ENCODE measurements at places on chromosomes 16 and 17. TPM values are rescaled to one million over a fixed set of nuclear protein-coding genes. Genes with fewer than 3 reads are reported as not detected.

Gene TBX2
- total RNA-seq = 18.7 TPM

Gene NOL11
- 88.7 TPM for total RNA-seq

Gene SP2
- 23.2 TPM for total RNA-seq

Gene COX10
- 19.3 TPM for total RNA-seq

Gene TMC5
- total RNA-seq = not detected

Gene C17orf113
- total RNA-seq = 2.0 TPM

Gene CSF3
- not detected for total RNA-seq

DNA sequence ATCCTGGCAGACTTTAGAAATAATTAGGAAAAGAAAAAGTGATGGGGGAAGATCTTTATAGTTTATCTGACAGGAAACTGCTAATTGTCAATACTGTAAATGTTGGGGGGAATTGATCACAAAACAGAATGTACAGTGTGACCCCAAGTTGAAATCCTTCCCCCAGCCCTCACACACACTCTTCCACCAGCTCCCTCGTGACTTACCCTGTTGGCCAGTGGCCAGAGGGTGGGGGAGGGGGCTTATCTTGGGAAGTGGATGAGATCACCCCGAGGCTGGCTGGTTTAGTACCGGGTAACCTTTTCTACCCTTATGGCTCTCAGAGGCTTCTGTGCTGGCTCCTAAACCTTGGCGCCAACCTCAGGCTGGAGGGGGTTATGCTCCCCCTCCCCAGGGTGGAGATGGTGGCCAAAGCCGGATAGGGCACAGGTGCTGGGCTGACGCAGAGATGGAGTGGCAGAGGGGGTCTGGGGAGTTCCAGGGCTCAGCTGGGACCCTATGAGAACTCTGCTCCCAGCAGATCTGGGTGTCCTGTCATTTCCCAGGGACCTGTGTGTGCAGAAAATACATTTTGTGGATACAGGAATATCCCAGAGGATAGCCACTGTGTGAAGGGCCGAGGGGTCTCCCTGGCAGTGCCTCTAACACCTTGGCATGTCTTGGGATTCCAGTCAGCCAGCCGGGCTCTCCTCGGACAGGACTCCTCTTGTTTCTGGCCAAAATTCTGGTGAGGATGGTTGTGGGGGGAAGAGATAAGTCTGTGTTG is 18.6 kb downstream of the CDH16 start:
- no peak for DNase-seq

DNA sequence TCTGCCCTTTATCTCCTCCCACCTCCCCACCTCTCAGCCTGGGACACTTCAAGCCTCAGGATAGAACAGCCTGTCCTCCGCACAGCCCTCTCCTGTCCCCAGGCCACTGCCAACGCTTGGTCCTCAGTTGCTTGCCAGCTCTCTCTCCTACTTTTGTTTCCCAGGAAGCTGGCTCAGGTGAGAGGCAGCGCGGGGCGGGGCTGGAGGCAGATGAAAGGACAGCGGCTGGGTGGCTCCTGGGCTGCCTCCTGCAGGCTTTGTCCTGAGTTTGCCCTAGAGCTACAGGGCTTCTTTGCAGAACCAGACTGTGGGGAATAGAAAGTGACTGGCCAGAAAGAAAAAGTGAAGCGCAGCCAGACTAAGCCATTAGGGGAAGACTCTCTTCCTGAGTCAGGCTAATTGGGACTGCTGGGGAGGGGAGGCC is 48.2 kb upstream of the CDC42EP4 start:
- no peak for DNase-seq

- DNase-seq = no peak
Measured at GRCh38 chr16:68784721-68785120, 47.6 kb downstream of the CDH1 start.

- DNase-seq = no peak
Measured at GRCh38 chr16:87496447-87496801, 3.6 kb upstream of the ZCCHC14 start.

DNA sequence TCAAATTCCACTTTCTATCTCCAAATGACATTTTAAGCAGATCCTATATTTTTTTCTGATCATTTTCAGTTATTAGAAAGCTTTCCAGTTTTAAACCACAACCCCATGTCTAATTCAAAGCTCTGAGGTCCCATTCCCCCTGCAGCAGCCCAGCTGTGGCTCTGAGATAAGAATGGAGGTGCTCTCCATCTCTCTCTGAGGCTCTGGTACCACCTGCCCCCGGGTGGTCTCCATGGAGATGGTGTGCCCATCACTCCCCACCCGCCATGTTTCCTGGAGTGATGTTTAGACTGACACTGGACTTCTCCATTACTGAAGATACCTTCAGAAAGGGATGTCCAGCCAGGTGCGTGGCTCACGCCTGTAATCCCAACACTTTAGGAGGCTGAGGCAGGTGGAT is 68.1 kb upstream of the SEC14L1 start:
- no peak for DNase-seq

DNA sequence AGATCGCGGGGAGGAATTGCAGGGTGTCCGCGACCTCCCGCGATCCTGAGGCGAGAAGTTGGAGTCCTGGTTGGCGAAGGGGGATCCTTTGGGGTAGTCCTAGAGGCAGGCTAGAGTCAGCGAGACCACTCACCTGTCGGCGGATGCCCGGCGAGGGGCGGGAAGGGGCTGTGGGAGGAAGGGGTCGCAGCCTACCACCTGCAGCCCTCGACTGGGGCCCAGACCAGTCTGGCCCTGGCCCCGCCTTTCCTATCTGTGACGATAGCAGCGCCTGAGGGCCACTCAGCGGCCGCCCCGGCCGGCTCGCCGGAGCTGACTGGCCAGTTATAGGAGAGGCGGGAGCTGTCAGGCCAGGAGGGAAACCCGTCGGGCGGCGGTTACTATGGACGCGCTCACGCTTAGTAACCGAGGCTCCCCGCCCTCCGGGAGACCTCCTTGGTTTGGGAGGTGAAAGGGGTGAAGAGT is at the start of gene TEKT3:
Gene TEKT3 (minus strand): TSS at position 213 of the 465 bp plus-strand sequence. CDS start 10,012 bp downstream, outside the sequence.
- DNase-seq = peak; percentile 76

GRCh38 chr16:35516551-35516950 is 2057.1 kb downstream of the TP53TG3F start:
- DNase-seq = no peak

- no peak for DNase-seq
Measured at GRCh38 chr17:77480509-77481215, 339.9 kb downstream of the SEC14L1 start.

DNA sequence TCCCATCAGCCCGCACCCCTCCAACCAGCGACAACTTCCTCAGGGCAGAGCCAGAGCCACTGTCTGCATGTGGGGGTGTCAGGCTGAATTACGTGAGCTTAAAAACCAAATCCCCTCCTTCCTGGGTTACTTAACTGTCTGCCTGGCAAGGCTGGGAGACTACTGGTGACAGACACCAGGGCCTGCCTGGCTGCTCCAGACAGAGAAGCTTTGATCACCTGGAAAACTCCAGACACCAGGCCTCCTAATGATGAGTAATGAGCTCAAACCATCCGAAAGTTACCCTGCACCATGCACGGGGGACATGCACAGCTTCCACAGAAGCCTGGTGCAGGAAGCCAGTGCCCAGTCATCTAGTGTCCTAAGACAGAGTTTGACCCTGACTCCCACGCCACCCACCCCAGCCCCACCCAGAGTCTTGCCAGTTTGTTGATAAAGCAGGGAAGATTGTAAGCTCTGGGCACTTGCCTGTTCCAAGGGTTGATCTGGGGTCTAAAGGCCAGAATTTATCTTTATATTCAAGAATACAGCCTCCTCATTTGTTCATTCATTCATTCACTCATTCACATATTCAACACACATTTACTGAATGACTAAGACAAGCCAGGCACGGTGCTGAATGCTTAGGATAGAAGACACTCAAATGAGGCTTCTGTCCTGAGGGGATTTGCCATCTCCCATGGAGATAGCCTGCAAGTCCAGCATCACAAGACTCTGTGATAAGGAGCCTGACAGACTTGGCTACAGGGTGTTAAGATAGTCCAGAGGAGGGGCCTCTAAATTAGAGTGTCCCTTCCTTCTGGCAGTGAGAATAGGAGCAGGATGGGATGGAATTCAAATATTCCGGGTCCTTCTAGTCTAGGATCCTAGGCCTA is 7.2 kb upstream of the CCDC182 start:
- DNase-seq = no peak

GRCh38 chr17:80951121-80952090 is 40.2 kb upstream of the CHMP6 start:
- no peak for DNase-seq

DNA sequence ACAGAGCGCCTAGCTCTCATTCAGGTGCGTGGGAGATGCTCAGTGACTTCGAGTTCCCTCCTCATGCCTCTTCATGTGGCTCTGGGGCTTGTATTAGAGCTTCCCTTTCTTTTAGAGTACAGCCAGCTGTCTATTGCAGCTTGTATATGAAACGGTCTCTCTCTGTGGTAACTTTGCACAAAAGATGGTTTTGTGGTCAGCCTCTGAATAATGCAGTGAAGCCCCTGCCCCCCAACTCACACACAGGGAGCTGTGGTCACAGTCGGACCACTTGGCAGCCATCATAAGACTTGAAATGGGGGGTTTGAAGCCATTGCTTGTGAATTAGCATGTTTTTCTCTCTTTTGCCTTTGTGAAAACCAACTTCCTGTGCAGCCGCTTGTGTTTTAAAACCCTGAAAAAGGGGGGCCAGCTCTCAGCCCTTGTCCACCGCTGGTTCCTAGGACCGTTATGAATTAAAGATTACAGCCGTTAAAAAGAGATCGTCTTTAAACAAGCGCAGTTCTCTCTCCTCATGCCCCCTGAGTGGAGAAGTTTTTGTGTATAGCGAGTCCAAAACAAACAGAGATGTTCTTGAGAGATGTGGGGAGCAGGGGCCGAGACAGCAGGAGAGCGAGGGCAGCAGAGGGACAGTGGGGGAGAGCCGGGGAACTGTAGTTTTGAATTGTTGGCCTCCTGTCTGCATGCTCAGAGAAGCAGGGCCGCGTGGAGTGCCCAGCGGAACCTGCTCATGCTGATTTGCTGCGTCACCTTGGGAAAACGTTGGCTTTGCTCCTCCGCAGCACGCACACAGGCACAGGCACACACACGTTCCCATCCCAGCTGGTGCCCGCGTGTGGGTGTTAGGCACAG is 199.0 kb downstream of the MSI2 start:
- no peak for DNase-seq

DNA sequence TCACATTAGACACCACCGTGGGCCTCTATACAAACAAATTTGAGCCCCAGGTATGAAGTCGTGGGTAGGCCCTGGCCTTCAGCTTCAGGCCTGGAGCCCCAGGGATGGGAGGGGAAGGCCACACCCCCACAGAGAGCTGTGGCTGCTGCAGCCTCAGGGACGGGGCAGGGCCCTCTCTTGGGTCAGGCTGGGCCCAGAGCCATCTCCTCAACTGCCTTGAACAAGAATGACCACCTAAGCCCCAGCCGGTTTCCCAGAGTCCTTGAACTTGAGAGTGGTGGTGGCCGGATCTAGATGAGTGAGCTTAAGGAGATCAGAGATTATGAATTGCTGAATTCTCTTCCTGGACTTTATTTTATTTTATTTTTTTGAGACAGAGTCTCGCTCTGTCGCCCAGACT is 18.6 kb downstream of the SCNN1B start:
- no peak for DNase-seq

GRCh38 chr17:76385892-76386786 is 1.7 kb downstream of the SPHK1 start:
- DNase-seq = peak; percentile 90

DNA sequence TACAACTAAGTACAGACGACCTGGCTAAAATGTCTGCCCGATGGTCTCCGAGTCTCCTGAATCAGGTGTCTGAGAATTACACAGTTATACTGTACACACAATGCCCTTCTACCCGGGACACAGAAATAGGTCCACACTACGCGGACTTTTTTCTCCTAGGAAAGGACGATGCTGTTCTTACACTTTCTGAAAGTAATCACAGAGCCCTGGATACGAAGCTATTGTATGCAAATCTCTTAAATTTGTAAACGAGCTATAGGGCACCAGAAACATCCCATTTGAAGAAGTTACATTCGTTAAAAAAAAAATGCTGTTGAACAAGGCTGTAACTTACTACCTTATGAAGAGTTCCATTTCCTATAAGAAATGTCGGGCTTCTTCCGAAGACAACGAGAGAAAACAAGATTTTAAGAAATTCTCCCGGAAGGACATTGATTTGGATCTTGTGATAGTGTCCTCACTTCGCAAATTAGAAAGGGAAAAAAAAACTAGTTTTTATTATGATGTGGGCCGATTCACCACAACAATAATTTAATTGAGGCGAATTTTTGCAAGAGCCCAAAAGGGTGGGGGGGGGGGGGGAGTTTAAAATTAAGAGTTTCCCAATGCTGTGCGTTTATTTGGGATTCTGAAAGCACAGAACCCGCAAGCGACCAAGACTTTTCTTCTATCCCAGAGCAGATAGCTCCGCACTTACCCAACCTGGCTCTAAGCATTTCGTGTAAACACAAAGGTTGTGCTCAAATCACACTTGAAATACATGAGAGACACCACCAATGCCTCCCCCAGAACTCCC is 1.5 kb upstream of the SOX9 start:
- no peak for DNase-seq

DNA sequence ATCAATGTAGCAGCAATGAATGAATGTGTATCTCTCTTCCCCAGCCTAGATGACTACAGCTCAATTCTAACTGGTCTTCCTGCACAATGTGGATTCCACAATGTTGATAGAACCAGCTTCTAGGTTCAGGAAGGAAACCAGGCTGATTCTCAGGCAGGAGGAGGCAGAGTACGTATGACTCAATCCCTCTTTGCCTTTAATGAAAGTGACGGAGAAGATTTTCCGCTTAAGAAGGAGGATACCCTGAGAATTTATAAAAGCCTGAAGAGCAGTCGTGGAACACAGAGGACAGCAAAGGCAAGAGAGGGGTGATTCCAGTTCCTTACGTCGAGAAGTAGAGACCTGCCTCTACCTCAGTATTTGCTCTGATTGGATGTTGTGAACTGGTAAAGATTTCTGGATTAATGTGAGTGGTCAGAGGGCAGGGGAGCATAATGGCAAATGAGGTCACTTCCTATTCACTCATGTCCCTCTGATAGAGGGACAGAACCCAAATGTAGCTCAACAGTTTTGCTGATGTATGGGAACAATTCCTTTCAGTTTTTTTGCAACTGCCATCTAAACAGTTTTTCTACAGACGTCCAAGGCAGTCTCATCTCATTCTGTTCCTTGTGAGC is 15.0 kb upstream of the SLC16A11 start:
- no peak for DNase-seq

DNA sequence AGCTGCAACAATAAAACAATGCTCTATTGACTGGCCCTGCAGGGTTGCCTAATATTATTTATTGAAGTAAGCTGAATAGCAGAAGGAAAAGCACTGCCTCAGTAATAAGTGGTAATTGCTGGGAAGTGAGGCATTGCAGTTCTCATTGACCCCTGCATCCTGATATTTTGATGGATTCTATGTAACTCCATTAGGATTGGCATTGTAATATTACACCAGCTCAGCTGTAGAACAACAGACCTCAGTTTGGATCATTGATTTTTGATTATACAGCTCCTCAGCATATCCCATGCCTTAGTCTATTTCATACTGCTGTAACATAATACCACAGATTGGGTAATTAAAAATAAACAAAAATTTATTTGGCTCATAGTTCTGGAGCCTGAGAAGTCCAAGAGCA is 650.6 kb upstream of the SALL1 start:
- DNase-seq = no peak
